ENCODE measurements at places on chromosomes 4 and X.

DNA sequence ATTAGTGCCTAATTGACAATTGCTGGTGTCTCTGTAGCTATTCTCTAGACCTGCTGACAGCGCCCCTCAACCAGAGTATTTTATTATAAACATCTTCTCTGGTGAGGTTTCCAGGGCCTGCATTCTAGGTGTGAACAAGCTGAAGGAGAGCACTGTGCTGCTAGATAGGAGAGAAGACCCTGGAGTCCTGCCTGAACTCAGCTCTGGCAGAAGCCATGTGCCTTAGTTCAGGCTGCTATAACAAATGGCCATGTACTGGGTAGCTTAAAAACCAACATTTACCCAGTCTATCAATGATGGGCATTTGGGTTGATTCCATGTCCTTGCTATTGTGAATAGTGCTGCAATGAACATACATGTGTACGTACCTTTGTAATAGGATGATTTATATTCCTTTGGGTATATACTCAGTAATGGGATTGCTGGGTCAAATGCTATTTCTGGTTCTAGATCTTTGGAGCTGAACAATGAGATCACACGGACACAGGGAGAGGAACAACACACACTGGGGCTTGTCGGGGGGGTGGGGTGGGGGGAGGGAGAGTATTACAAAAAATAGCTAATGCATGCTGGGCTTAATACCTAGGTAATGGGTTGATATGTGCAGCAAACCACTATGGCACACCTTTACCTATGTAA, 185.5 kb upstream of the CPEB2 start:
- no peak for DNase-seq

DNA sequence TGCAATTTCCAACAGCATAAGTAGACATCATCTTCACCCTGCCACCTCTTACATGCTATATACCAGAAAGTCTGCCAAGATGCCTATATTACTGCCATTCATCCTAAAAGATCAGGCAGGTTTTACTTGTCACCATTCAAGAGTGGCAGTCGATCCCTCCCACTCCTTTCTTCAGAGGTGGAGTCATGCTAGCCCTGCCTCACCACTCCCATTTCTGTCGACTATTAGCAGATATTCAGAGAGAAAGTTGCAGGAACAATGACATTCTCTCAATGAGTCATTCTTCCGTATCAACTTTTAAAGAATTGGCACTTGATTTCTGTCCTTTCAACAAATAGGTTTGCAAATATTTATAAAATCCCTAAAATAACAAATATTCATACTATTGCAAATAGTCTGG, 1060.1 kb downstream of the ADGRL3 start:
- no peak for DNase-seq

DNA sequence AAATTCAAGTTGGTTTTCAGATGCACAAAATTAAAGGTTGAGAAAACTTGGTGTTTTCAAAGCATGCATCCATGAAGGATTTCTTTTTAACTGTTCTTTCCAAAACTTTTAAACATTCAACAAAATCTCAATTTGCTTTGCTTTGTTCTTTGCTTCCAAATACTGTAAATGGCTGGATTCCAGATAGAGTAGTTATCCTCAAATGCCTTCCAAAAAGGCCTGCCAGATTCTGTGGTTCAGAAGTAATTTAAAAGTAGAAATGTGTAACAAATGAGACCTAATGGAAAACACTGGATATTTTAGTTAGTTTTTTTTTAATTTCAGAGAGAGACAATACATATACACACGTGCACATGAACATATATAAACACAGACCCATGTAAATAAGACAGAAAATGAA, 97.3 kb downstream of the NR3C2 start:
- DNase-seq, result no peak

- DNase-seq, result no peak
These were observed 60.9 kb downstream of the GK start for GRCh38 chrX:30714138-30714537.

- no peak for DNase-seq
These were observed 34.2 kb downstream of the MMRN1 start for GRCh38 chr4:89928838-89929237.

DNA sequence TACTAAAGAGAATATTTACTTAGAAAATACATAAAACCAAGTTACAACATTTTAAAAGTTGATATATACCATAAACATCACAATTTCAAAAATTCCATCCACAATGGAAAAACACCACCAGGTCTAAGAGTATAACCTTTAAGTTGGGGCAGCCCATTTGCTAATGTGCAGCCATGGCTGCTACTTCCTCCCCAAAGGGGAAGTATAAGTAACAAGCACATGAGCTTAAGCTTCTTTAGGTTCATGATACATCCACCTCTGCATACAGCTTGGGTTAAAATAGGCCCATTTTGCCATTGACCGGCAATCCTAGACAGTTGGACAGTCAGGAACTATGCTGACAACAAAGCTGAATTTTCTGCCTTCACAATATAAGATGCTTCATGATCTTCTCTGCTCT, 16.6 kb upstream of the GASK1B start:
- DNase-seq, result no peak

- DNase-seq, result no peak
These were observed 393.4 kb downstream of the PABPC4L start for GRCh38 chr4:133808151-133808550.

DNA sequence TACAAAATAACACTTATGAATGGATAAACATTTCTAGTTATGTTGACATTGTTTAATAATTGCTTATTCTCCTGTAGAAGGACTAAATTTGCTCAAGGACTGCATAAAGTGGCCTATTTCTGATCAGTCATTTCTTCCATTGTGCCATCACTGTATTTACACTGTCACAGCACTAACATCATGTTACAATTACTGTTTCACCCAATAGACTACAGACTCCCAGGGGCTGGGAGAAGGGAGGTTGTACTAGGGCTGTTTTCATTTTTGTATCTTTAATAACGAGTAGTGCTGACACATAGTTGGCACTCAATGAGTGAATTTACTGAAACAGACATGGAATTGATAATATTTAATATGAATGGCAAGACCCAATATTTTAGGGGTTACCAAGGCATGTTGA, 139.5 kb downstream of the SLC10A7 start:
- DNase-seq, result no peak

Data from LoVo (cell line).